ENCODE measurements at places on chromosomes 2 and 18.
A peak's percentile ranks its signal among the peaks of the same experiment; 100 is the strongest.

DNA sequence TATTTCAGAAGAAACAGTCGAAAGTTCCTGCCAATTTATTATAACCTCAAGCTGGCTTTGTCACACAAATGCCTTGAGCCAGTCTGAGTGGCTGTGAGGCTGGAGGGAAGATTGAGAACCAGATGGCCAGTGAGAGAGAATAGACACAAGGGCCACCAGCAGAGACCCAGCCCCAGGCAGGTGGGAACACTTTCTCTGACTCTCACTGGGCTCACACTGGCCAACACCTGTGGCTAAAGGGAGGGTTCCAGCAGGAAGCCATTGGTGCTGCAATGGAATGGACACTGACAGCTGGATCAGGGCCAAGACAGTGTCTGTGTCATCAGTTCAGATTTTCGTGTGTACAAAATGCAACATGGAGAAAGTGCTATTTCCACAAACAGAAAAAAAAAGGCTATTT, 29.9 kb downstream of the LOXHD1 start:
- no peak for DNase-seq

GRCh38 chr2:14385043-14385442, 247.5 kb upstream of the LRATD1 start:
- DNase-seq = no peak

GRCh38 chr2:1553671-1554295, 140.5 kb downstream of the TPO start:
- peak; percentile 76 for DNase-seq

DNA sequence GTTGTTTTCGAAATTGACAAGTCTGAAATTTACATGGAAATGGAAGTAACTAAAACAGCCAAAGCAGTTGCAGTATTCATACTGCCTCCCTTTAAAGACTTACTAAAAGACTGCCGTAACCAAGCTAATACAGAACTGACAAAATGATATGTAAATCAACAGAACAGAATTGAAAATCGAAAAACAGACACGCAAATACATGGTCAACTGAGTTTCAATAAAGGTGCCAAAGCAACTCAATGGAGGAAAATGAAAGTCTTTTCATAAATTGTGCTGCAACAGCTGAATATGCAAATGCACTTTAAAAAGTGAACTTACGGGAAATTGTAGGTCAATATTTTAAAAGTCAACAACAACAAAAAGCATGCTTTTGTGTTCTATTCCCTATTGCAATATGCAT, 34.2 kb downstream of the TMEM131 start:
- no peak for DNase-seq

- DNase-seq = peak; percentile 60
Observed at GRCh38 chr2:177604271-177605065, 211.9 kb downstream of the AGPS start.

DNA sequence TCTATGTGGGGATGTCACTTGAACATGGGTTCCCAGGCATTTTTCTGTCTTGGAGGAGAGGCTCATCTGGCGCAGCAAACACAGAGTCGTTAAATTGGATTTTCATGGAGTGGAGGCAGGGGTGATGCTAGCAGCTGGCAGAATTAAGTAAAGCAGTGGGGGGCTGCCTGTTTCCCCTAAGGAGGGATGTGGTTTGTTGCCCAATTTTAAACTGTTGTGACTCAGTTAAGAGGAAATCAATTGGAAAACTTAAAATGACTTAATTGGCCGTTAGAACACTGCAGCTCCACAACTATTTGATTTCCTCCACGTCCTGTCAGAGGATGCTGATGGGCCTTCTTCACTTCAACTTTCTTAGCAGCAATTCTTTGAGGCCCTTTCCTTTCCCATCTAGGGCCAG, 354.1 kb upstream of the ATP5MC3 start:
- no peak for DNase-seq

- no peak for DNase-seq
Observed at GRCh38 chr2:215272918-215273317, 38.9 kb upstream of the ATIC start.

DNA sequence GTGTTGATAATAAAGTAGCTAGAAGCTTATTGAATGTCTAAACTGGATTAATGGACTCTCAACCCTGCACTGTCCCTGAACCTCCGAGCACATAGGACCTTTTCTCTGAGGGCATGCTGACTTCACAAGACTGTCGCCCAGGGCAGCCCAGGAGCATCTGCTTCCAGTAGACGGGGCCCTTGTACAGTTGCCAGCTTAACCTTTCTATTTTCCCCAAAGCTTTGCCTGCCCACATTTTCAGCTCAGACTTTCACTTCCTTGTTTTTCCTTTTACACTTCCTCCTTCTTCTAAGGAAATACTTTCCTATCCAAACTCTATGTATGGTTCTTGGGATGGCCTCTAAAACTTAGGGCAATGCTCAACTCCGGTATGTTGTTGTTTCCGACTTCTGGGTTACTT, 1.3 kb downstream of the VWA3B start:
- no peak for DNase-seq

DNA sequence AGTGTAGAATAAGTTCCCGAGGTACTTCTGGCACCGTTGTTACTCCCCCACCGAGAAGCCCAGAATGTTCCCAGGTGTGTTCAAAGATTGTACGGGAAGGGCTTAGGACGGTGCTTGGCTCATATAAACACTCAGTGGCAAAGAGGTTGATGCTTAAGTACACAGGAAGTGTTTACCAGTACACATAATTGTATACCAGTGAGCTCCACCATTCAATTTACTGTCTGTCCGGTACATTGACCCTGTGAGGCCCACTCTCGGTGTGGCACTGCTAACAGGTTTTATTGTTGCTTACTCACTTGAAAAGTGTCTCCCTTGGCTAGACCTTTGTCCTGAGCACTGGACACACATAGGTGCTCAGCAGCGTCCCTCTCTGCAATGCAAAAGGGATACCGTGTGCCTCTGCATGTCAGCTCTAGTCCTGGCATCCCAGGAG, 191.0 kb downstream of the NEDD4L start:
- DNase-seq = no peak

DNA sequence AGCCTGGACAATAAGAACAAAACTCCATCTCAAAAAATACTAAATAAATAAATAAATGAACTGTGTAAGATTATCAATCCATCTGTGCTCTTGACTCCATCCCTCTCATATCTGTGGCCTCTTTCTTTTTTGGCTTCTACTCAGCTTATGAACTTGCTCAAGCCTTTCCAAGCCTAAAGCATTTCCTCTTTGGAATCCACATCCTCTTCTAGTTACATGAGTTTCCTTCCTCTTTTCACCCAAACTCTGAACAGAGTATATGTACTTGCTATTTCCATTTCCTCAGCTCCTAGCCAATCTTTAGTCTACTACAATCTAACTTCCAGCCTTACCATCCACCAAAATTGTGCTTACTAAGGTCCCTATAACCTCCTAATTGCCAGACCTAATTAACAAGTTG, 2.5 kb upstream of the DNAJC10 start:
- no peak for DNase-seq

DNA sequence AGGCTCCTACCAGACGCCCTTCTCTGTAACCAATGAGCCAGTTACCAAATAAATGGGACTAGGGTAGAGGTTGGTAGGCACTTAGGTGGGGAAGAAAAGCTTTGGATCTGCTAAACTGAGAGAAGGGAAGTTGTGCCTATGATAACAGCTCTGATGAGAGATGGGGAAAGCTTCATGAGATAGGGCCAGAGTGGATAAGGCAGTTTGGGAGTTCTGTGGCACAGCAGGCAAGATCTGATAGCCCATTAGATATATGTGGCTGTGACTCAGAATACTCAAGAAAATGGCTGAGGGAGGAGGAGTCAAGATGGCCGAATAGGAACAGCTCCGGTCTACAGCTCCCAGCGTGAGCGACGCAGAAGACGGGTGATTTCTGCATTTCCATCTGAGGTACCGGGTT, 99.8 kb downstream of the PDE11A start:
- DNase-seq = no peak

DNA sequence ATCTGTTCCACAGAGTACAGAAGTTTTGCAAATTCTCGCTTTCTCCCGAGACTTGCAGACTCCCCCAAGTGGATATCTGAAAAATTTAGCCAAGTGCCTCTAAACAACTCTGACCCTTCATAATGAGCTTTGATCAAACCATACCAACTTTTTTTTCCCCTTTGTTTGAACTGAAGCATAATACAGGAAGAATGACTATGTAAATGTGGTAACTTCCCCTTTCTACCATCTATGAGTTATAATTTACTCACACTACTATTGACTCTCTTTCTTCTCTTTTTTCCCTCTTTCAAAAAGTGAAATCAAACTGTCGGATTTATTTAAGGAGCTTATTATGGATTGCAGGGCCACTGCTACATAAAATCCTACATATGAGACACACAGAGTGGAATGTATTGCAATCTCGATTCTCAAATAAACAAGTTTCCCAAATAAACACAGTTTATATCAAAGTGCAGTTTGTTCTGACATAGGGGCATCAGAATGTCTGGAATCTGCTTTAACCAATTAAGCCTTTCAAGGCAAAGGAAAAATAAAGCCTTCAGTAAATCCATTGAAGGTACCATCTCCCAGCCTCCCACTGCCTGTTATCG, 1.4 kb upstream of the ZNF804A start:
- peak; percentile 54 for DNase-seq

- no peak for DNase-seq
Observed at GRCh38 chr18:55128437-55128836, 169.2 kb upstream of the CCDC68 start.

- DNase-seq = peak; percentile 49
Observed at GRCh38 chr2:33583194-33583938, 15.7 kb downstream of the FAM98A start.

DNA sequence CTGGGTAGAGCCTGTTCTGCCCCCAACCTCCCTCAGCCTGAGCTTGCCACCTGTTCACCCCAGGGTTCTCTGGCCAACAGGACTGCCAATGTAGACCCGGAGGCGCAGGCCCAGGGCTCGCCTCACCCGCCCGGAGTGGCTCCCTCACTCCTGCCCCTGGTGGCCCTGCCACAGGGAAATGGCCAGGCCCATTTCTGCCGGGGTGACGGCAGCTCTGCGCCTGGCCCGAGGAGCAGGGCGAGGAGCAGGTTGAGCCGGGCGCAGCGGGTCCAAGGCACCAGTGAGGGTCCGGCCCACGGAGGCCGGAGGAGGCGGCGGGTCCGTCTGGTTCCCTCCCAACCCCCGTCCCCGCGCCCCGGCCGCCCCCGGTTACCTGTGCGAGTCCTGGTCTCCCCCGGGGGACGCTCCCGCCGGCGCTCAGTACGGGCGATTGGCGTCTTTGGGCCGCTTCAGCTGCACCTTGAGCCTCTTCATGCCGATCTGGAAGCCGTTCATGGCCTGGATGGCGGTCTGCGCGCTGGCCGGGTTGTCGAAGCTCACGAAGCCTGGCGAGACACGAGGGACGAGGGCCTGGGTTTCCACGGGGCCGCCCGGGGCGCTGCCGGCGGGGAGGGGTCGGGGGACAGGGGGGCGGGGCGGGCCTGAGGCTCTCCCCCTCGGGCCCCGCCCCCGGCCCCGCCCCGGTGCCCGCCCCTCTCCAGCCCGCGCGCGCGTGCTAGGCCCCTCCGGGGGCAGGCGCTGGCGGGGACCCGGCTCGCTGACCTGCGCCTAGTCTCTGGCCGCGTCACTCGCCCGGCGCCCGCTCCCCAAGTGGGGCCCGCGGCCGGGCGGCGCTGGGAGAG, 312.0 kb downstream of the CELF4 start:
- peak; percentile 20 for DNase-seq

GRCh38 chr2:134676960-134677359, 41.8 kb downstream of the TMEM163 start:
- DNase-seq = no peak

- DNase-seq = no peak
Observed at GRCh38 chr2:37391711-37392110, 47.3 kb downstream of the QPCT start.

- peak; percentile 68 for DNase-seq
Observed at GRCh38 chr18:10374636-10375293, 79.7 kb upstream of the APCDD1 start.

DNA sequence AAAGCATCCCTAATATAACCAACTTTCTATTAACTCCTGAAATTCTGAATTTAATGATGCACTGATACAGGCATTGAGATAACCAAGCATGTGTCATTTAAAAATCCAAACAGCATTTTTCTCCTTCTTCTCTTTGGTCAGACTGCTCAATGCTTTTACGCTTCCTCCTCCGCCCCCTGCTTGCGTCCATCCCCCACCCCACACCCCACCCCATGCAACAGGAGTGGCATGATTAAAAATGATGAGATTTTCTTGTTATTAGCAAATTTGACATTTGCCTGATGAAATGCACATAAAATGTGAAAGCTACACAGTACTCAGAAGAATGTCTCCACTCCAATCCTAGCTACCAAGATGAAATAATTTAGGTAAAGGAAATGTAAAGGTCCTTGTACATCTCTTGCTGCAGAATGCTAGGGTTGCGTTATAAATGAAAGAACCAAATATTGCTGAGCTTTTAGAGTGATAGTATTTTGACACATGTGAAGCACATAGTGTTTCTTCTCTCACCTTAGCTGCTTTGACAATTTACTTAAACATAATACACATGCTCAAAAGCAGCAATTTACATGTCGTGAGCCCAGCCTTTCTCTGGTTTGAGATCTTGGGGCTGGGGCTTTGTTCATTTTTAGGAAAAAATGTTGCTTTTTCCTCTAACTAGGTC, 263.8 kb downstream of the MEIS1 start:
- DNase-seq = no peak

DNA sequence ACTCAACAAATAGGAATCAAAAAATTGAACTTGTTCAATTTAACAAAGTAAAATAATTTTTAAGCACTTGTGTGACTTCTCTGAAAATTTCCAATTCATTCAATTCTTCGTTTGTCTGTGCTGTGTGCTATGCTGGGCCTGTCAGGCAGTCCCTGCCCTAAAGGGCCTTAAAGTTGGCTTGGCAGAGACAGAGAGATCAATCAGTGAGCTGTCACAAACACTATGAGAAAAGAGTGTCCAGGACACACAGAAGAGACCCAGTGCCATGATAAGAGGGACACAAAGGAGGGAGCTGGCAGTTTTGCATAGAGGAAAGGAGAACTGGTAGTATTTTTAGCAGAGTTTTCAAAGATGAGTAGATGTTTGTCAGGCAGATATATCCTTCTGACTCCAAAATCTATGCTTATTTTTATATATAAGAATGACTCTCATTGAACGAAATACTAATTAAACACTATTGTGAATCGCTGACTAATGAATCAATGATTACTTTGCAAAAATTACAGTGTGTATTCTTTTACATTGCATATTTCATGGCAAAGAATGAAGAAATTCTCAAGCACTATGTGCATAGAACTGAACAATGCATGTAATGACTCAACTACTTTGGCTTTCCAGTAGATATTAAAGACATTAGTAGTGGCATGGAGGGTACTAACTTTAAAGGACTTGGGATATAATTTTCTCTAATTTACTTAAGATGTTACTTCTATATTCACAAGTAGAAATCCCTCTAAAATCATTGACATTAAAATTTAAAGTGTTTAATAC, 193.3 kb upstream of the BOD1L2 start:
- DNase-seq = no peak

DNA sequence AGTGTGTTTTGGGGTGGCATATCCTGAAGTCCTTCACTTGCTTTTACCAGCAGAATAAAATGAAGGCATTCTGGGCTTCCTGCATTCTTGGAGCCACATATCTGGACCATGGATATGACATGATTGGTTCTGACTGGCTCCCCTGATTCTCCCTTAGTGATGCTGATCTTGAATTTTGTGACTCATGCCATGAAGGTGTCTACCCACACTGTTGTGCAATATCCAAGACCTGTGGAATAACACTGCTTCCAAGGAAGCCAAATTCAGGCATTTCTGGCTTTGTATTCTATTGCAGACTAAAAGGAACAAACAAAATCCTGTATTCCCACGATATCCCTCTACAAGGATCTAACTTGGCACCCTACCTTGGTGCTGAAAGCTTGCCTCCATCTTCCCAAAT, 125.8 kb downstream of the LYPD6B start:
- DNase-seq = no peak

- peak; percentile 52 for DNase-seq
Observed at GRCh38 chr2:73110168-73111072, 2.3 kb downstream of the RAB11FIP5 start.

- no peak for DNase-seq
Observed at GRCh38 chr2:151833984-151834383, 5.8 kb upstream of the ARL5A start.

Measured in fibroblast of skin of back (primary cell).